Substantia nigra (tissue), 51 donors: ENCODE measurements at places on chromosomes 11 and 22.

- no peak for DNase-seq
Observed at GRCh38 chr11:128610721-128611617, 23.6 kb upstream of the ETS1 start.

DNA sequence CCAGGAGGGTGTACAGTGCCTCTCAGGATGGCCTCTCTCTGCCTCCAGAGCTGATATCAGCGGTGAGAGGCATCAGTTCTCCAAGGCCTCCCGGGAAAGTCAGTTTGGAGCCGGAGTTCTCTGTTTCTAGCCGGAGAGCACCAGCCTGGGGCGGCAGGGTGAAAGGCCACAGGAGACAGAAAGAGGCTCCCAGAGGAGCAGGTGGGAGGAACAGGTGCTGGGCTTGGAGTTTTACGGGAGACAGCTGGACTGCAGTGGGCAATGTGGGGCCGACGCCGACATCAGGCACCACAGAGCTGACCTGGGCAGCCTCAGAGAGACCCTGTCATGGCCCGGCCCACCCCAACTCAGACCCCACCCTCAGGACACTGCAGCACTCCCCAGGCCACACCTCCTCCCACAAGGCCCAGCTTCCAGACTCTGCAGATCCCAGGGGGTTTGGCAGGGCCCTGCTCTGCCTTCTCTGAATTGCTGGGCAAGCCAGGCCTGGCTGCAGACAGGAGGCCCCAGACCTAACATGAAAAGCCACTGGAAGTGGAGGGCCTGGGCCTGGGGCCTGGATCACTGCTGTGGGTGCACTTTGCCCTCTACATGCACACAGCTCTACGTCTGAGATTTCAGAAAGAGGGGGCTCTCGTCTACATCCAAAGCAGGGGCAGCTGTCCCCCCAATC is 885.6 kb downstream of the BRD1 start:
- DNase-seq: no peak

DNA sequence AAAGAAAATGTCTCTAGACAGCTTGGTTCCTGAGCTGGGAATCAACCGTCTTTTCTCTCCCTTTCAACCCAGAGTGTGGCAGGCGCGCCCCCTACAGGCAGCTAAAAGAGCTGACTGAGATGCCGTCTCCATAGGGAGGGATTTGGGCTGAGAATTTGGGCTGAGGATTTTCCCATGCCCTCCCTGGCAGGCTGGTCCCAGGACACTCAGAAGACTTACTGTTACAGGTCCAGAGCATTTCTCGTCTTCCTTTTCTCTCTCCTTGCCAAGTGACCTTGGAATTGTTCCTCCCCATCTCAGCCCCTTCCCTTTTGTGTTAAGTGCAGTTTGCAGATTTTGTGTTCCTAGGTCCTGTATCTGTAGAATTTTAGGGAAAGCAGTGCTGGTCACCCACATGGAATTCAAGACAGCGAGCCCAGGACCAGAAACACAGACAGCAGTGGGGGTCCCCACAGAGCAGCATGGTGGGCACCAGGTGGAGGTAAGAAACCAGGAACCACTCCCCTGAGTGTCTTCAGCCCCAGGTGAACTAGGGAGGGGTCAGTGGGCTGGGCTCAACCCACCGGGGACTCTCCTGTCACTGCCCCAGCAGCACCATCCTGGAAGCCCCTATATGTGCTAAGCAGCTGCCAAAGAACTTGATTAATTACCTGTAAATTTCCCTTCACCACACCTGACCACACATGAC is 9.9 kb upstream of the IGLL5 start:
- DNase-seq: peak; percentile 26

DNA sequence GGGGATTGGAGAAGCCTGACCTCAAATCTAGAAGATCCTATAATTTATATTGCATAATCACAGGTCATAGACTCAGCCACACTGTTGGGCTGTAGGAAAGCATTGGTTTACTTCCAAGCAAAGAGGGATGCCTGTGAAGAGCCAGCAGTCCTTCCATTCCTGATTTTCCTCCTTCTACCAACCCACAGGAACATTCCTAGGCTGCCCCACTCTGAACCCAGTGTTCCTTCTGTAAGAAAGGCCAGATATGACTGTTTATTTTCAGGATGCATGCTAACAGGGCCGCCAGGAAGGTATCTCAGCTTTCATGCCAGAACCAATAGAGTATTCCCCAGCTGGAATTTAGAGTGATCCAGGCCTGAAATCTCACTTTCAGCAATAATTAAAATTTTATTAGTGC is 197.1 kb downstream of the ETS1 start:
- DNase-seq: no peak

DNA sequence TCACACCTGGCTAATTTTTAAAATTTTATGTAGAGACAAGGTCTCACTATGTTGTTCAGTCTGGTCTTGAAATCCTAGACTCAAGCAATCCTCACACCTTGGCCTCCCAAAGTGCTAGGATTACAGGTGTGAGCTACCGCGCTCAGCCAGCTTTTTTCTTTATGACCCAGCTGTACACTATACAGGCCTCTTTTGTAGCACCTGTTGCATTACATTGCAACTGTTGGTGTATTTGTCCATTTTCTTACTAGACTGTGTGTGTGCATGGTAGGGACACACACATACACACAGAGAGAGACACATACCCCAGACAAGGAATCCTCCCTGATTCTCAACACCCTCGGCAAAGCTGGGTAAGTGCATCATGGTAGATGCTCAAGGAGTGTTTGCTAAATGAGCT is 61.7 kb downstream of the NAV2 start:
- no peak for DNase-seq

DNA sequence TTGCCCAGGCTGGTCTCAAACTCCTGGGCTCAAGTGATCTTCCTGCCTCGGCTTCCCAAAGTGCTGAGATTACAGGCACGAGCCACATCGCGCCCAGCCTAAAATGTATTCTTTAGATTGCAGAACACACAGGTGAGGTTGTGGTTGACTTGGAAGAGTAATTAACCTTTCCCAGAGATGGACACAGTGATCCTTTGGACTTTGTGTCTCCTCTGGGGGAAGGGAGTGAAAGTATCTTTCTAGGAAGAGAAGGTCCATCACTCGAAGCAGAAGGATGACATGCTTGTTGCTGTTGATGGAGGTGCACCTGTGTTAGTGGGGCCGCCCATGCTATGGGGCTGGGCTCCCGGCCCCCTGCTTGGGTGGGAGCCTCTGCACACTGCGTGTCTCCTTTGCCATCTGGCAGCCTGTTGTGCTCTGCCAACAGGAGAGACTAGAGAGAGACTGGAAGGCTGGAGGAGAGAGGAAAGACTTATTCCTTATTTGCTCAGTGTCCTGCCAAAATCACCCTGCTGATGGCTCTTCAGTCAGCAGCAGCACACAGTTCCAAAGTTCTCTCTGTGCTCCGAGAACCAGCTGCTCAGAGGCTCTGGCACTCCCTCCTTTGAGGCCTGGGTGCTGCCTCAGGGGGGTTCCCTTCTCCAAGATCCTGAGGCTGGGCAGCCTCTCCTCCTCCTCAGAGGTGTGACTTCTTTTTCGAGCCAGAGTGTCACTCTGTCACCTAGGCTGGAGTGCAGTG is 33.1 kb upstream of the CYB5R3 start:
- no peak for DNase-seq

DNA sequence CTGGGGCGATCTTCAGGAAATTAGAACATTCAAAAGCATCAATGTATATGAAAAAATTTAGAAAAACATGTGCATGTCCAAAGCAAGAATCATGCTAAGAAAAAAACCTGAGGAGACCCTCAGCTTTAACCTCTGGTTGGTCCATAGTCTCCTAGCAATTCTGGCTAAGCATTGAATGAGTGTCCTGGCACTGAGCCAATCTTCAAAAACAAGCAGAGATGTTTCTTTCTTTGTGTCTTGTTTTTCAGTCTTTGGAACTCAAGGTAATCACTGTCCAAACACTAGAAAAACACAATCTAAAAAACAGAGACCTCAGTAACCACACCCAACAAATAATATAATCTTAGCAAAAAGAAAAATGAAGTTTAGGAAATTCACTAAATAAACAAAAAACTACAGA is 205.4 kb upstream of the CARD18 start:
- no peak for DNase-seq

- DNase-seq: no peak
Observed at GRCh38 chr11:110856996-110857812, 145.0 kb upstream of the ARHGAP20 start.

DNA sequence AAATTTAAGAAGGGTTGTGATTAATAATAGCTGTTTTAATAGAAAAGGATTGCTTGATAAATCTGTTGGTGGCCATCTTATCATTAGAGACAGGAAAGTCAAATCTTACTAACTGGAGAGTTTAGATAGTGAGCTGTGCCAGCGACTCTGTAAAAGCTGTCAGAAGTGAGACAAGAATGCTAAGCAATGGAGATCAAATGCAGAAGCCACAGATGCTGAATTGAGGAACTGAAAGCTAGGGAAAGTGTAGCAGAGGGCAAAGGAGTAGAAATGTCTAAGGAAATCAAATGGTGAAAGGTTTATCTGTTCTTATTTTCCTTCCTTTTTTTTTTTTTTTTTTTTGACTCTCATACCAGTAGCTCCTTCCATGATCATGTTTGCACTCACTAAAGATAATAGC is 13.7 kb downstream of the MS4A13 start:
- DNase-seq: no peak

DNA sequence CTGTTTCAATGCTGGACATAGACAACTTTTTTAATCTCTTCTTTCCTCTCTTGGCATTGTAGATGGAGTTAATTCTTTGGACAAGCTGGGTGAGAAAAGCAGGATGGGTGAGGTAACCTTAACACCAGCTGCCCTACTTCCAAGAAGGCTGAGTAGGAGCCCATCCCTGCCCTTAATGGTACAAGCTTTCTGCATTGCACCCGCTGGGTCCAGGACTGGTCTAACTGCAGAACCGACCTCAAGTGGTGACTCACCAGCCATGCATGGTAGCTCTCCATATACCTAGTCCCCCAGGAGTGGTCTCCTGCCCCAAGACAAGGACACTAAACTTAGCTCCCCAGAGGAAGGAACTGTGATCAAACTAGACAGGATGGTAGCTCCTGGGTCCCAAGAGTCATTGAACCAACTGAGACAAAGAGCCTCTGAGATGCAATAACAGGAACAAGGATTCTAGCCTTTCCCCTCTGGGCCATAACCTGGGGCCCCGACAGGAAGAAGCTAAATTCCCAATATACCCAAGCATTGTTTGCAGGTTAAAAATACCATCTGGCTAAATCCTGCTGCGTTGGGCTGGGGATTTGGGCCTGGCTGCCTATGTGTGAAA is 32.1 kb downstream of the RPL27A start:
- no peak for DNase-seq

- DNase-seq: no peak
Observed at GRCh38 chr11:133663135-133663985, 131.1 kb upstream of the OPCML start.

DNA sequence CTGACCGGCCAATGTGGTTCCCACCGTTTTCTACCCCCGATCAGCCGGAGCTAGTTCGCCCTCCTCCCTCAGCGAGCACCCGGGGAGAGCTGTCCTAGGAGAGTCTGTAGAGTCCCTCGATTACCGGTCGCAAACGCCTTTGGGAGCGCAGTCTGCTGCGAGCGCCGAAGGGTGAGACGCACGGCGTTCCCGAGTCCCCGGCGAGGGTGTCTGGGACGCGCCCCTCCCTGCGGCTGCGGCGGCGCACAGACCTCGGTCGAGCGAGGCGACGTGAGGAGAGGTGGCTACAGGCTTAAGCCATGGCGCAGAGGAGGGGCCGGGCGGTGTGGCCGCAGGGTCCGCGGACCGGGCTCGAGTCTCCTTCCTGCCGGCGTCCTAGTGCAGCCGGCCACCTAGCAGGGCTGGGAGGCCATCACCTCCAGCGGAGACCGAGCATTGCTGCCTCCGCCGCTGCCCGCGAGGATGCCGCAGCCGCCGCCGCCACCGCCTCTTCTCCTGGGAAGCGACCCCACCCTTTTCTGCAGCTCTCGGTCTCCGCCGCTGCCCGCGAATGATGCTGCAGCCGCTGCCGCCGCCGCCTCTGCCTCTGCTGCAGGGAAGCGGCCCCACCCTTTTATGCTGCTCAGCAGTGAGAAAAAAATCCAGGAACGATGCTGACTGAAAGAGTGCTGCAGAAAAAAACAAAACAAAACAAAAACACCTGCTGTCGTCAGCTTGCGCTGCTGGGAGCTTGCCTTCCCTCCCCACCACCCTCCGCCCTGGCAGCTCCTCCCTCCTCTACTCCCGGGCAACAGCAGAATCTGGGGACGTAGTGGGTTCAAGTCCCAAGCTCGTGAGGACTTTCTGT is at the start of gene MAP6:
TSS of gene MAP6 (minus strand) at position 588 of the 847 bp plus-strand sequence. CDS start 669 bp downstream, outside the sequence.
- DNase-seq: no peak

GRCh38 chr11:109957000-109957399 is 136.2 kb upstream of the ZC3H12C start:
- DNase-seq: no peak

DNA sequence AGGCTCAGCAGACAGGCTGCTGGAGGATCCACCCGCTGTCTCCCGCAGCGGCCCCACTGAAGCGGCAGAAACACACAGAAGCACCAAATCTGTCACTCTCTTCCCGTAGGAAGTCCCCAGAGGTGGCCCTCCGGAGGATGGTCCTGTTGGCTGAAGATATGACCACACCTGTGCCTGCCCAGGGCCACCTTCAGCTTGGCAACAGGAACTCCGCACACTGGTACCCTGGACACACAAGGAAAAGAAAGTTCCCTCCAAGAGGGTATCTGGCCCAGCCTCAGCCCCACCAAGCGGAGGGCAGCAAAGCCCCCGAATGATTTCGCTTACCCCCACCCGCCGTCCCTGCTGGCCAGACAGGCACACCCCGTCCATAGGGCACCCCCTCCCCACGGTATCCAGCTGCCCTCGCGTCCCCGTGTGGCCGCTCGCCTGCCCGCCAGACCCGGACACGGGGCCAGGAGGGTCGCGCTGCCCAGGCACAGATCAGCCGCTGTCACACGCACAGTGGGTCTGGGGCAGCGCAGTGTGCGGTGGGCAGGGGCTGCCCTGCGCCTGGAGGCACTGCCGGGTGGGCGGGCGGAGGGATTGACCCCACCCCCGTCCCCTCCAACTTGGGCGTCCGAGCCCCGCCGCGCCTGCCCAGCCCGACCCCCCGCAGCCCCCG is 7.0 kb downstream of the RASSF7 start:
- DNase-seq: no peak

DNA sequence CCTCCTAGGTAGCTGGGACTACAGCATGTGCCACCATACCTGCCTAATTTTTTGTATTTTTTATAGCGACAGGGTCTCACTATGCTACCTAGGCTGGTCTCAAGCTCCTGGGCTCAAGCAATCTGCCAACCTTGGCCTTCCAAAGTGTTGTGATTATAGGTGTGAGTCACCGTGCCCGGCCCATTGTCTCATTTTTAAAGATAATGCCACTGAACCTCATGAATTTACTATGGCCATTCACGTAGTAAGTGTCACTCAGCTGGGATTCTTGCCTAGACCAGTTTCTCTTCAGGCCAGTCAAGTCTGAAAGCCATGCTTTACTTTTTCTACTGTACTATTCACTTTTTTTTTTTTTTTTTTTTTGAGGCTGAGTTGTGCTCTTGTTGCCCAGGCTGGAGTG is 22.4 kb downstream of the DEPDC5 start:
- no peak for DNase-seq

- DNase-seq: no peak
Observed at GRCh38 chr11:66006891-66007176, 4.5 kb downstream of the BANF1 start.
